ENCODE measurements at places on chromosomes 5 and 9.

DNA sequence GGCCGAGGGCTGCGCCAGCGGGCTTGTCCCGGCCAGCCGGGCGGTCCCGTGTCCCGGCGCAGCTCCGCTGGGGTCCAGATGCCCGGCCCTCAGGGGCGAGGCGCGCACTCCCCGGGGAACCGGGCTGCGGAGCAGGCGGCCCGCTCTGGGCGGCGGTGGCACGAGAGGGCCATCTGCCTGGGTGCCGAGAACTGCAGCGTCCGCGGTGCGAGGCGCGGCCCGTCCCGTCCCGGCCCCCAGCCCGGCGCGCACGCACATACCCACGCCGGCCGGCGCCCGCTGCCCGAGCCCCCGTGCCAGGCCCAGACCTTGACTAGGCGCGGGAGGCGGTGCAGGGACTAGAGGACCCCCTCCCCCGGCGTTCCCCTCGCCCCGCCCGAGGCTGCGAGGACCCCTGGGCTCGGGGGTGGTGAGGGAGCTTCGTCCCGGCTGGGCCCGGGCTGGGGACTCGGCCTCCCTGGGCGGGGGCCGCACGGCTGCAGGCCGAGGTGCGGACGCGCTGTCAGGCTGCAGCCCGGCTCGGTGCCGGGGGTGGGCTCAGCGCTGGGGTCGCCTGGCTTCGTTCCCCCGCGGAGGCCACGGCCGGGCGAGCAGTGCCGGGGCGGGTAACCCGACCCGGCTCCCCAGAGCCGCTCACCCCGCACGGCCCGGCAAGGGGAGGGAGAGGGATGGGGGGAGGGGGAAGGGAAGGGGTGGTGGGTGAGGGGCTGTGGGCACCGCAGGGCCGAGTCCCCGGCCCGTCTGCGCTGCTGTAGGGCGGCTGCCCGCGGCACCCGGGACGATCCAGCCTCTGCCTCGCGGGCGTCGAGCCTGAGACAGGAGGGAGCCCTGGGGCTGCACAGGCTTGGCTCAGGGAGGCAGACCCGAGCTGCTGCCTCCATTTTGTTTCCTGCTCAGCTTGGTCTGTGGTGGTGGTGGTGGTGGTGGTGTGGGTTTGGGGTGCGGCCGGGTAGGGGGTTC lies 1.2 kb upstream of the NSD1 start:
- H3K36me3 ChIP-seq = peaks cover 11% of the 10 kb centered on the region
- H3K27ac ChIP-seq = no peak overlapping the region
- H3K4me3 ChIP-seq = peak overlapping the region; percentile 34
- peaks cover 7% of the 10 kb centered on the region for H3K27me3 ChIP-seq
- H3K4me1 ChIP-seq = peaks cover 28% of the 10 kb centered on the region

DNA sequence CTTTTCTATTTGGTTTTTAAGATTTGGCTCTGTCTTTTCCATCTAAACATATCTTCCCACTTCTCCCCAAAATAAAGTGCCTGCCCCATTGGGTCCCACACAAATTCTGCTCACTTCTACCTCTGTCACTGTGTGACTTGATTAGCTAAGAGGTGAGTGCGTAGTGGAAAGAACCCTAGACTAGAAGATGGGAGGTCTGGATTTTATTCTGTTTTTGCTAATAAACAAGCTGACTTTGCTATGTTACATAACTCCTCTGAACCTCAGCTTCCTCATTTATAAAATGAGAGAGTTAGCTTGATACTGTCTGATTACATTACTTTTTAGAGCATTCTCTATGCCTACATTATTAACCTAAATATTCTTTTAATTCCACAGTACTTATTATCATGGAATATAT lies 51.3 kb upstream of the PTGER4 start:
- H3K4me3 ChIP-seq = no peak overlapping the region
- H3K27me3 ChIP-seq = no peaks in the 10 kb centered on the region
- no peaks in the 10 kb centered on the region for H3K4me1 ChIP-seq
- no peak for DNase-seq
- H3K36me3 ChIP-seq = no peaks in the 10 kb centered on the region
- no peak overlapping the region for H3K27ac ChIP-seq

DNA sequence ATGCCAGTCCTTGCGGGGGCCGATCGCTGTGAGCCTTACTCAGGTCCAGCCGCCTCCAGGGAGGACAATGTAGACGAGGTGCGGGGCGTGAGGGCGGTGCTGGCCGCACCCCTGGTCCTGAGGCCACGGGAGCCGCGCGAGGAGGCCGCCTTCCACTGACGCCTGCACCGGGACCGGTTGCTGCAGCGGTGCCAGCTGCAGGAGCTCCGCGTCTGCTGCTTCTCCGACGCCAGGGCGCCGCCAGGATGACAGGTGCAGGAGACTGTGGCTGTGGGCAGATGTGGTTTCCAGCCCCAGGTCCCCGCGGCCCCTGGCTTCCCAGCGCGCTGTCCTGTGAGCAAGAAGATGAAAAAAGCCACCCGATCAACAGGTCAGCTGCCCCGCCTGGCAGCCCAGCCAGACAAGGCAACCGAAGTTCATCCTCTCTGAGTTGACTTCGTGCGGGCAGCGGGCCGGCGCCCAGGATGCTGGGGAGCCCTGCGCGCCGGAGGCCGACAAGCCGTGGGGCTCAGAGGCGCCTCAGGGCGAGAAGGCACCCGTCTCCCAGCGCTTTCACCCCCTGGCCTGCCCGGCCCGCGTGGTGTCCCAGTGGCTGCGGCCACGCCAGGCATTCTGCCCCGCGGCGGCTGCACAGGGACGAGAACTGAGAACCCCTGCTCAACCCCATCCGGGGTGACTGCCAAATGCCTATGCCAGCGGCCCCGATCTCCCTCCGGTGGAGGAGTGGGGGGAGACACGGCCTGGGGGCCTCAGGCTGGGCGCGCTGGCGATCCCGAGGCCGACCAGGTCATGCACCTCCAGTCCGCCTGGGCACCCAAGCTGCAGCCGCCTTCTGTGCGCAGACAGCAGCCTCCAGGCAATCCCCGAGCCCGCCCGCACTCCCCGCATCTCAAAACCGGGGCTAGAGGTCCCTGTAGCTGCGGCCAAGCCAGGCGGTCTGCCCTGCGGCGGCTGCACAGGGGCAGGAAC lies 43.4 kb upstream of the BICD2 start:
- peaks cover 8% of the 10 kb centered on the region for H3K4me1 ChIP-seq
- no peak overlapping the region for H3K4me3 ChIP-seq

GRCh38 chr5:158349987-158350386 lies 491.0 kb upstream of the CLINT1 start:
- H3K4me3 ChIP-seq = no peak overlapping the region
- no peak for DNase-seq
- peaks cover 4% of the 10 kb centered on the region for H3K36me3 ChIP-seq
- H3K27me3 ChIP-seq = no peaks in the 10 kb centered on the region
- H3K4me1 ChIP-seq = peaks cover 4% of the 10 kb centered on the region

GRCh38 chr5:156121234-156121633 lies 205.7 kb upstream of the SGCD start:
- H3K27ac ChIP-seq = no peak overlapping the region
- no peak overlapping the region for H3K4me3 ChIP-seq
- peaks cover 9% of the 10 kb centered on the region for H3K27me3 ChIP-seq

DNA sequence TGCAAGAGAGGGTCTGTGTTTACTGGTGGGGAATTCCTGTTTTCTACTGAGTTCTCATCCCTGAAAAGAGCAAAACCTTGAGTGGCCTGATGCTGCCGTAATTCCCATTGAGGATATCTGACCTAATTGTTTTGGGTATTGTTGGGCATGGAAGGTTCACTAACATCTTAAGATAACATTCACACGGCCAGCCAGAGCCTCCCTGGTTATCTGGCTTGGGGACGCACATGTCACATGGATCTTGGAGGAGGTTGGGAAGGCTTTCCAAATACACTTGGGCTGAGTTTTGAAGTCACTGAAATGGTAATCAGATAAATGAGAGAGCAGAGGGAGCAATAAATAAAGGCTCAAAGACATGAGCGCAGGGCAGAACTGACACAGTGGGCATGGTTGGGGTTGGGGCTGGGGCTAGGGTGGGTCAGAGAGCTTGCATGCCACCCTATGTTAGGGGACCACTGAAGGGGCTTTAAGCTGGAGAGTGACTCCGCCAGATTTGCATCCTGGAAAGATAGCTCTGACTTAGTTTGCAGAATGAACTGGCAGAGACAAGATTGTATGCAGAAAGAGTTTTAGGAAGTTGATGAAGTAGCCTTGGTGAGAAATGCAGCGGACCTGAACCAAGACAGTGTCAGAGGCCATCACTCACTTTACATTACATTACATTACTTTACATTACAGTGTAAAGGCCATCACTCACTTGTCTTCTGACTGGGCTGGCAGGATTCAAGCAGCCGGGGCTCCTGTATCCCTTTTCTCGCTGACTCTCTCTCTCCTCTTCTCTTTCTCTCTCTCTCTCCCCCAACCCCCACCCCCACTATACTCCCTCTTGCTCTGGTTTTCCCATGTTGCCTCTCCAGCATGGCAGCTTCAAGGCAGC lies 24.2 kb downstream of the SLC1A1 start:
- H3K27ac ChIP-seq = no peak overlapping the region
- peaks cover 2% of the 10 kb centered on the region for H3K27me3 ChIP-seq
- no peak overlapping the region for H3K4me3 ChIP-seq
- DNase-seq = no peak

DNA sequence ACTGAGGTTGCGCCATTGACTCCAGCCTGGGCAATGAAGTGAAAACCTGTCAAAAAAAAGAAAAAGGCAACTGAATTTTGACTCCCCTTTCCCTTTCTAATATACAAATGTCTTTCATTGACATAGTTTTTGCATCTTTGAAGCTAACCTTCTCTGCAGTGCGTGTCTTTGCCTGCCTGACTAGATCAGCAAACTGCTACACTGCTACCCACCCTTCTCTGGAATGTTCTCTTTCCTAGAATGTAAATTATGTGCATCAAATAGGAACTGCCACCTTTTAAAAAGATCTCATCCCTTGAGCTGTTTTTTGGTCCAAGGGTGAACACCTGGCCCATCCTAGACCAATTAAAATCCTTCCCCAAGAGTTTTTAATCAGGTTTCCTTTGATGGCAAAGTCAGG lies 127.6 kb downstream of the SLC28A3 start:
- H3K4me3 ChIP-seq = no peak overlapping the region
- no peaks in the 10 kb centered on the region for H3K27me3 ChIP-seq
- H3K36me3 ChIP-seq = no peaks in the 10 kb centered on the region
- no peak overlapping the region for H3K27ac ChIP-seq
- no peak for DNase-seq

- no peaks in the 10 kb centered on the region for H3K4me1 ChIP-seq
- H3K36me3 ChIP-seq = no peaks in the 10 kb centered on the region
These were observed 47.7 kb downstream of the UGCG start for GRCh38 chr9:111944241-111944866.

DNA sequence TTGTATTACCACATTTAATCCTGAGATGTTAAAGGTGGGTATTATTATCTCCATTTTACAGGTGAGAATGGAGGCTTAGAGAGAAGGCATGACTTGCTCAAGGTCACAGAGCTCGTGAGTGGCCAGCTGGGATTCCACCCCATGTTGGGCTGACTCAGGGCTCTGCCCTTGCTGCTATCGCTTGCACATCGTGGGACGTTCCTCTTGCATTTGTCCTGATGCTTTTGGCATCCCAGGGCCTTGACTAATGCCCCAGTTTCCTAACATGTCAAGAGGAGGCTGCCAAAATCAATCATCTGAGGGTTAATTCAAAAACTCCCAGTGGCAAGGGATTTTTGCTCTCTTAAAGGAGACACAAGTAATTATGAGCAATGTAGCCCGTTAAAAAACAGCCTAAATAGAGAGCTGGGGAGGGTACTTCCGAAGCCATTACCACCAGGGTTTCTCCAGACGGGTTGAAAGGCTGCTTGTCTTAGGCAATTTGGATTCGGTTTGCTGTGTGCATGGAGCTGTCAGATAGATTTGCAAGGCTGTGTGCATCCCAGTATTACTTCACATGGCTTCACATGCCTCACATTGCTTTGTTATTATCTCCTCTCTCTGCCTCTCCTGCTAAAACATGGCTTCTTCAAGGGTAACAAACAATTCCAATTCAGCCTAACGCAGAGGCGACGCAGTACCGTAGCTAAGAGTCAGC lies 347.4 kb downstream of the DRD1 start:
- H3K4me1 ChIP-seq = no peaks in the 10 kb centered on the region
- no peak for DNase-seq
- no peaks in the 10 kb centered on the region for H3K36me3 ChIP-seq
- no peak overlapping the region for H3K4me3 ChIP-seq
- no peak overlapping the region for H3K27ac ChIP-seq

GRCh38 chr9:89137542-89138462 lies 40.8 kb downstream of the SHC3 start:
- H3K4me3 ChIP-seq = no peak overlapping the region
- no peak for DNase-seq
- H3K36me3 ChIP-seq = peaks cover 44% of the 10 kb centered on the region
- no peaks in the 10 kb centered on the region for H3K27me3 ChIP-seq
- H3K4me1 ChIP-seq = peaks cover 16% of the 10 kb centered on the region

DNA sequence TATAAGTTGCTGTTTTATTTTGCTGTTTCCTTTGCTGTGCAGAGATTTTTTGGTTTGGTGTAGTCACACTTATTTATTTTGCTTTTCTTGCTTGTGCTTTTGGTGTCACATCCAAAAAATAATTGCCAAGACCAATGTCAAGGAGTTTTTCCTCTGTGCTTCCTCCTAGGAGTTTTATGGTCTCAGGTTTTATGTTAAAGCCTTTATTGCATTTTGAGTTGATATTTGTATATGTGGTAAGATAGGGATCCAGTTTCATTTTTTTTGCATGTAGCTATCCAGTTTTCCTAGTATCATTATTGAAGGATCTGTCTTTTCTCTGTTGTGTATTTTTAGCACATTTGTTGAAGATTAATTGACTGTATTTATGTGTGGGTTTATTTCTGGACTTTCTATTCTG lies 210.6 kb downstream of the ARHGEF28 start:
- no peak for DNase-seq
- H3K27ac ChIP-seq = no peak overlapping the region
- no peaks in the 10 kb centered on the region for H3K4me1 ChIP-seq
- no peaks in the 10 kb centered on the region for H3K27me3 ChIP-seq
- H3K36me3 ChIP-seq = no peaks in the 10 kb centered on the region

GRCh38 chr5:149277801-149278200 lies 6.1 kb downstream of the AFAP1L1 start:
- DNase-seq = no peak
- H3K4me1 ChIP-seq = no peaks in the 10 kb centered on the region

DNA sequence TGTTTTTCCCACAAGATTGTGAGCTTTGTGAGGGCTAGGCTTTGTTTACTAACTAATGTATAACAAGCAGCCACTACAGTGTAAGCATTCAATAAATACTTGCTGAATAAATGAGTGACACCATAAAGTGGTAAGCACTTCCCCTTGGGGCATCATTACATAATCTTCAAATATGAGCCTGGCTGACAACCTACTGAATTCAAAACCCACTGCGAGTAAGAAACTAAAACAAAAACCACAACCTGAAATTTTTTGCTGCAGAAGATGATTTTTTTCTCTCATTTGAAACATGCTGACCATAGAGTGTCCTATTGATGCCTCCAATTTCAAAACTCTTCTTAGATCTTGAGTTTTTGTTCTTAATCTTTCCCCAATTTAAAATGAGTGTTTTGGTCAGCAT lies 331.3 kb upstream of the CCNG1 start:
- no peaks in the 10 kb centered on the region for H3K27me3 ChIP-seq
- H3K4me1 ChIP-seq = no peaks in the 10 kb centered on the region
- H3K4me3 ChIP-seq = no peak overlapping the region
- H3K27ac ChIP-seq = no peak overlapping the region
- DNase-seq = no peak
- no peaks in the 10 kb centered on the region for H3K36me3 ChIP-seq

GRCh38 chr5:9627541-9627940 lies 2.6 kb downstream of the TAS2R1 start:
- H3K27me3 ChIP-seq = no peaks in the 10 kb centered on the region
- no peak overlapping the region for H3K4me3 ChIP-seq
- peaks cover 17% of the 10 kb centered on the region for H3K4me1 ChIP-seq
- DNase-seq = no peak
- H3K27ac ChIP-seq = no peak overlapping the region

GRCh38 chr5:73625372-73625943 lies 538 bp upstream of the ARHGEF28 start:
- no peak overlapping the region for H3K27ac ChIP-seq
- DNase-seq = peak; percentile 4
- H3K4me3 ChIP-seq = peak overlapping the region; percentile 85
- no peaks in the 10 kb centered on the region for H3K36me3 ChIP-seq
